Right renal cortex interstitium (tissue), 3 donors: ENCODE measurements at places on chromosomes 5 and 9. TPM values are rescaled to one million over a fixed set of nuclear protein-coding genes. Genes with fewer than 3 reads are reported as not detected.

GRCh38 chr5:54673523-54674225 is 156.1 kb downstream of the SNX18 start:
- no peak for DNase-seq

DNA sequence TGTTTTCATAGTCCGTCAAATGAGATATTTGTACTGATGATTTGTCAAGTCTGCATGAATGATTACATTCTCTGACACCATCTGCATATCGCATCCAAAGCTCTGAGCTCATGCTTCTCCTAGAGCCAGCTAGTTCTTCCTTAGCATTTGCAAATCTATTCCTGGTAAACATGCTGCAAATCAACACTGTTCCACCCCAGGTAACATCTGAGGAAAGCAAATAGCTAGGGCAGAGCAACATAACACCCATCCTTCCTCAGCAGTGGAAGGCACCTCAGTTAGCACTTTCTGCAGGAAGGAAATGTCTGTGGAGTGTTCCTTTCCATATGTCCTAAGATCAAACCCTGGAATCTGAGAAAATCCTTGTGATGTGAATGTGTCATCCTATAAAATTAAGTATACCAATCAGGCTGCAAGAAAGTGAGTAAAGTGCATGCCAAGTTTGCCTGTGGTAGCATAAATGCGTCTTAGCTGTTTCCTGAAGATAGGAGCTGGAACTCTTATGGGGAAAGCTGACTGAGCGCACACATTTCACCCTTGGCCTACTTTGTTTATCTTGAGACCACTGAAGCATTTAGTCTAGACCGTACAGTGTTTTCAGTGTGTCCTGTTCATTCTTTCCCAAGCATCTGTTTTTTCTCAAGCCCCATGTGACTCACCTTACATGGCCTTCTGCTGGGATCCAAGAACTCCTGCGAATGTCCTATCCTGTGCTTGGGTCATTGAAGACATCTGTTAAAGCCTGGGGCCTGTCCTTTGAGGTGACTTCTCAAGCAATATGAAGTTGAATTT is 50.9 kb upstream of the STARD4 start:
- no peak for DNase-seq

- no peak for DNase-seq
Measured at GRCh38 chr5:177329883-177330282, 18.2 kb upstream of the MXD3 start.

DNA sequence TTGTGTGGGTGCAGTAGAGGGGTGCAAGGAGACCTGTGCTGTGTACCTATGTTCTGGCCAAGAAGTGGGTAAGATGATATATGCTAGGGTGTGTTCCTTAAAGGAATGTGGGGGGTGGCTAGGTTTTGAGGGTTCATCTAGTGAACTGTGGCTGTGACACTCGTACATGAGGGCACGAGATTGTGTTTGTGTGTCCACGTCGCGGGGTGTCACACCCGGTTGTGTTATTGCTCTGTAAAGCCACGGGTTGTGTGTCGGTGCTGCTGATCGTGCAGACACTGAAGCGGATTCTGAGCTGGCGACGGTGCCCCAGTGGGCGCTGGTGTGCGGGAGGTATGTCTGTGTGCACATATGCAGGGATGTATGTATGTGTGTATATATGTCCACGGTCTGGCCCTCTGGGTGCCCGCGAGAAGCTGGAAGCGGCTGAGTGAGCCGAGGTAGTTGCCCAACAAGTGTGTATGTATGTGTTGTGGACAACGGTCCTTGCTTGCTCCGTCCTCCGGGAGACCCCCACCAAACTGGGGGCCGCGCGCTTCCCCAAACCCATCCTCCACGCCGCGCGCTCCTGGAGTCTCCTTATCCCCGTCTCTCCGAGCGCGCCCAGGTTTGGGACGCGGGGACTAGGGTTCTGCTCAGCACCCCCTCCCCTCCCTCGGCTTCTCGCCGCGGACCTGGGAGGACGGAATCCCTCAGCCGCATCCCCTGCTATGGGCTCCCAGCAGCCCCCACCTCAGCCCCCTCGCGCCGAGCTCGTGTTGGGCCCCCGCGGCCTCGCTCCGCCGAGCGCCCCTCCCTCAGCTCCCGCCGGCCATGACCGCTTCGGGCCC is 639 bp downstream of the PCDH1 start:
- no peak for DNase-seq

- no peak for DNase-seq
Measured at GRCh38 chr5:98193921-98194760, 579.3 kb upstream of the RGMB start.

- DNase-seq: no peak
Measured at GRCh38 chr5:68260467-68260866, 44.9 kb downstream of the PIK3R1 start.

- DNase-seq: no peak
Measured at GRCh38 chr5:161340012-161340411, 206.5 kb downstream of the GABRB2 start.

GRCh38 chr9:69385581-69386033 is 60.6 kb downstream of the ENTREP1 start:
- DNase-seq: no peak

GRCh38 chr5:132369474-132370180 is at the start of gene SLC22A5:
SLC22A5 (plus strand) TSS chr5:132369710; CDS start chr5:132369973, 263 bp downstream.
- peak; percentile 56 for DNase-seq

DNA sequence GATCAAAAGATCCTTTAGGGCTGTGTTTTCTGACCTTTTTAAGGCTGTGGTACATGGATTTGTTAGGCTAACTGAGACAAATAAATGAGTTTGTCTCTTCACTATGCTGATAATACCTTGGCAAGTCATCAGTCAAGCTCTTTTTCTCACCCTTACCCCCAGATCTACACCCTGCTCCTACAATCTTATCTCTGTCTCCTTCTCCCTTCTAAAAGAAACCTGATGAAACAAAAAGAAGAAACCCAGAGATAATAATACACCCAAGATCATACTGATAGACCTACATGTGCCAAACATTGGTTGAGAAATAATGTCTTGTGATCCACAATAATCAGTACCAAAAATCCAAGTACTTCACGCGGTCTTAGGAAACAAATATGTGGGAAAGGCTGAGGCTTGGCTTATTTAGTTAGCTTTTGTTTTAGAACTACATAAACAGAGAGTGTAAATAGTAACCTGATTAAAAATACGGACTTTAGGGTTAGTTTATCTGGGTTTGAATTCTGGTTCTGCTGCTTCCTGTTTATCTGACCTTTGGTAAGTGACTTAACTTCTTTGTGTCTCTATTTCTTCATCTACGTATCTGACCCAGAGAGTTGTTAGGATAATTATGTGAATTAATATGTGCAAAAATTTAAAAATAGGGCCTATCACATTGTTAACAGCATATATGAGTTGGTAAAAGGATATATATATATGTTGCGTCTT is 24.8 kb upstream of the PDCD1LG2 start:
- no peak for DNase-seq

DNA sequence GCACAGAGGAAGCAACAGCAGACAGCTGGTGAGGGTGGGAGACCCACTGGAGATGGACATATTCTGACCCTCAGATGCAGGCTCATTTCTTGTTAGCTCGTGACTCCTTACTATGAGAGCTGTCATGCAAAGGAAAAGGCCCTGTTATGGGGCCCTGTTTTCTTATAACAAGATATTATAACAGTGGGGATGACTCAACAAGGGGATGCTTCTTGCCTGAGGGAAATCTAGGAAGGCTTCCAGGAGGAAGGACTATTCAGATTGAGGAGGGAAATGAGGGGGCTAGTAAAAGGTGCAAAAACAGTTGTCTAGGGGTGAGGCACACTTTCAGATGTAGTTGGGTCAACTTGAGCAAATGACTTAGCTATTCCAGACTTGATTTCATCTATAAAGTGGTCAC is 83.0 kb downstream of the DAB2IP start:
- DNase-seq: no peak

- no peak for DNase-seq
Measured at GRCh38 chr9:106918825-106919509, 56.0 kb downstream of the ZNF462 start.

DNA sequence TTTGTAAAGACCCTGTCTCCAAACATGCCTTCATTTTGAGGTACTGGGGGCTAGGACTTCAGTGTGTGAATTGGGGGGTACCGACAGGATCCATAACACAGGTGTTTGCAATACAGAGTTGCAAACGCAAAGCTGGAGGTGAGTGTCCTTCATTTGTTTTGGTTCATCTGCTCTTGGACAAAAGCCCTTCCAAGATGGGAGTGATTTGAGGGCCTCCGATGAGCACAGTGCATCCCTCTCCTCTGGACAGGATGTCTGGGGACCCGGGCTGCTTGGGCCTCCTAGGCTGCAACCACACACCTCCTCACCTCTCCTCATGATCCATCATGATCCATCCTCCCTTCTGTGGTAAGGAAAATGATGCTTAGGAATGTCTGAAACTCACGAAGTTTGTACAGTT is 23.8 kb downstream of the FGD3 start:
- no peak for DNase-seq

DNA sequence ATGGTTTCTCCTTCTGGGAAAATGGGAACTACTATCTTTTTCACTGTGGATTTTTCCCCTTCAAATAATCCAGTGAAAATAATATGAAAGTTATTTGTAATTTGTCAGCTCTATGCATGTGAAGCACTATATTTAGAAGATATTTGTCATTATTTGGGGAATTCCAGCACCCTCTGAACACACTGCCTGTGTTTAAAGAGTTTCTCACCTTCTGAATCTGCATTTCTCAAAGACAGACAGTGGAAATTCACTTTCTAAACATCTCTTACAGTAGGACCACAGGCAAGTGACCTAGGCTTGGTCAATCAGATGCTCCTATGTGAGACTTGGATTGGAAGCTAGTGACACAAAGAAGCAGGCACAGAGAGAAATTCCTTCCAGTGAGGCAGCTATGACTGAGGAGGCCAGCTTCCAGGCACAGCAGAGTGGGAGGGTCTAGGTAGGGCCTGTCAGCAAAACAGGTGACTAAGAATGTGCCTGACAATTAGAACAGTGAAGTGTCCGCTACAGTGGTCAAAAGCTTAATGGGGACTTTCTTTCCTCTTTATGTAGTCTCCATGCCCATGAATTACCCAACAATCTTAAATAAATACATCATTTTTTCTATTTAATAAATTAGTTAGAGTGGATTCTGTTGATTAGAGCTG is 167.2 kb downstream of the HMHB1 start:
- no peak for DNase-seq

- no peak for DNase-seq
Measured at GRCh38 chr5:146111409-146111808, 6.0 kb upstream of the PLAC8L1 start.

DNA sequence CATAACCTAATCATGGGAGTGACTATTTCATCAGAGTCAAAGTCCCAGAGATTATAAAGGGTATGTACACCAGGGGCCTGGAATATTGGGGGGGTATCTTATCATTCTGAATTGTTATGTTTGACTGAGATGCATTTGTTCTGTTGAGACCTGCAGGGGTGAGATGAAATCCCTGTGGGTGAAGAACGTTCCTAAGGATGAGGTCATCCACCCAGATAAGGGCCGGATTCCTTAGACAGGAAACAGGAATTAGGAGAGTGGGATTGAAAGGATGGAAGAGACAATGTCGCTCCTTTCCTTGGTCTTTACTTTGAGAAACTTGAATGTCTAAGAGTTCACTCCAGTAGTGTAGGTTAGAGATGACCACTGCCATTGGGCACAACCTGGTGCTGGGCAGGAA is 54.7 kb downstream of the GAS1 start:
- DNase-seq: no peak

- DNase-seq: no peak
Measured at GRCh38 chr5:133830911-133831310, 137.5 kb downstream of the C5orf15 start.

GRCh38 chr5:6705088-6705487 is 8.1 kb upstream of the TENT4A start:
- DNase-seq: no peak

GRCh38 chr9:114301798-114302565 is 20.9 kb upstream of the ORM1 start:
- DNase-seq: no peak

DNA sequence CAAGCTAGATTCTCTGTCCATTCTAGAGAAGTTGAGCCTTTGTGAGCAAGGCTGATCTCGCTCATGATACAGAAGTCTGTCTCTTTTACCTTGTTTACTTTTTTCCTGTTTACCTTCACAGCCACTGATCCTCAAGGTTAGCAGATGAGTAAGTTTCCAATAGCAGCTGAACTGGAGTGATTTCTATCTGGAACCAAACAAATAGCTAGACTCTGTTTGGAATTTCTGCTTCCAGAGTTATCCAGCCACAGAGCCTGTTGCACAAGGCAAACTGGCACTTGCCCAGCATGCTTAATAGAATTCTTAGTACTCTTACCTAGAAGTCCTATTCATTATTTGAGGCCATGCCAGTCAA is 12.8 kb upstream of the PANK3 start:
- DNase-seq: no peak

The TMEFF1 gene
- 5.4 TPM for polyA plus RNA-seq

The OGN gene
- polyA plus RNA-seq: 55.2 TPM

The SOX30 gene
- 0.65 TPM for polyA plus RNA-seq

The PAEP gene
- polyA plus RNA-seq: not detected
